DMS79 treated with DMSO at 0.1 percent for 48 hours (cell line): ENCODE measurements at places on chromosomes 4 and X.
A peak's percentile ranks its signal among the peaks of the same experiment; 100 is the strongest.

GRCh38 chr4:169252339-169253112 is 18.2 kb downstream of the SH3RF1 start:
- DNase-seq: no peak

DNA sequence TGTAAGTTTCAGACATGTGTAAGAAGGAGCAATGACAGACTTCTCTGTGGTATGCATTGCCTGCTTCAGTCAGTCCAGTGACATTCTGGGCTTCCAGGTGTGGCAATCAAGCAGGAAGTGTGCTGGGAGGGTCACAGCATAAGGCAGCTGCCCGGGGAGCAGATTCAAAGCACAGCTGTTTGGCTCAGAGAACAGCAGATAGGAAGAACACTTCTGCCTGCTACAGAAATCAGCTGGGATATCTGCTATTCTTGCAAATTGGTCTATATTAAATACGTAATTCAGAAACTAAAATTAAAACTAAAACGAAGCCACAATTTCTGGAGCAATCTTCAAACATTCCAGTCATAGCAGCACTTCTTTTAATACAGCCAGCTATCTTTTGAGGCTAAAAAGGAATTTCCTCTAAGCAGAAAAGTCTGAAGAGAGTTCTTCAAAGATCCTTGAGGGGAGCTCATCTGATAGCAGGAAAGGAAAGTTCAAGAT is 47.5 kb upstream of the GALNT7 start:
- DNase-seq: no peak

DNA sequence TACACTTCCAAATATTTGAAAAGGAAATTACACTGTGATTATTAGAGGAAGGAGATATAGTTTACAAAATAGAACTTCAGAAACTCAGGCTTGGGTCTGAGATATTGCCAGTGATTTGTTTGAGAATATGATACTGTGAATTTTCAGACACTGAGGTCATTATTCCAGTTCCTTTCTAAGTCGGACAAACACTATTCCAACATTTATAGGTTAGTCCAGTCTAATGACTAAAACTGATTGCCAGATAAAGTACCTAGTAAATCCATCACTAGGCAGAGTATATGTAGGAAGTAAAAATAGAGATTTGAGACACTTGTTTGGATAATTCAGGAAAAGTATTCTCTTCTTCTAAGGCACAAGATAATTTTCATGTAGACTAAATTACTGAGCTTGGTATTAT is 13.2 kb downstream of the MTTP start:
- no peak for DNase-seq

DNA sequence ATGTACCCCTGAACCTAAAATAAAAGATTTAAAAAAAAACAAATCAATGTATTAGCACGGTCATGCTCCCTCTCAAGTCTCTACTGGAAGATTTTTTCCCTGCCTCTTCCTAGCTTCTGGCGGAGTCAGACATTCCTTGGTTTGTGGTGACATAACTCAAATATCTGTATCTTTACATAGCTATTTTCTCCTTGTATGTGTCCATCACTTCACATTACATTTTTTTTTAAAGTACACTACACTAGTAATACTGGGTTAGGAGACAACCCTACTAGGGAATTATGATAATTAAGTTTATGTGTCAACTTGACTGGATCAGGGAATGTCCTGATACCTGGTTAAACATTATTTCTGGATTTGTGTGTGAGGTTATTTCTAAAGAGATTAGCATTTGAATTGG is 1197.9 kb downstream of the TECRL start:
- no peak for DNase-seq

DNA sequence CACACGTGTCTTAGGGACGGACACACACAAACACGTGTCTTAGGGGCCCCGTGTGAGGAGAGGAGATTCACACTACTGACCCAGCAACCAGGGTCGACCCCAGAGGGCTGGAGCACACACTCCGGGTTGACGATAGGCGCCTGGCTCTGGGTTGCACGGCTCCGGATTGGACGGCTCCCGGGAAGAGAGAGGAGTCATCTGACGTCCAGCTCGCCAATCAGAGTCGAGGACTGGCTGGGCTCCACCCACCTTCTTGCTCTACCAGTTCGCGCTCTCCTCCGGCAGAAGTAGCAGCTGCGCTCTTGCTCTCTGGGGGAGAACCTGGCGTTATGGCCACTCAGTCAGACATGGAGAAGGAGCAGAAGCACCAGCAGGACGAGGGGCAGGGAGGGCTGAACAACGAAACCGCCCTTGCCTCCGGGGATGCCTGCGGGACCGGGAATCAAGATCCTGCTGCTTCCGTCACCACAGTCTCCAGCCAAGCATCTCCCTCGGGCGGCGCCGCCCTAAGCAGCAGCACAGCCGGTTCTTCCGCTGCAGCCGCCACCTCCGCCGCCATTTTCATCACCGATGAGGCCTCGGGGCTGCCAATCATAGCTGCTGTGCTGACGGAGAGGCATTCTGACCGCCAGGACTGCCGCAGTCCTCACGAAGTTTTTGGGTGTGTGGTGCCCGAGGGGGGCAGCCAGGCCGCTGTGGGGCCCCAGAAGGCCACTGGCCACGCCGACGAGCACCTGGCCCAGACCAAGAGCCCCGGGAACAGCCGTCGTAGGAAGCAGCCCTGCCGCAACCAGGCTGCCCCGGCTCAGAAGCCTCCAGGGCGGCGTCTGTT is 74.3 kb downstream of the NUDT10 start:
- DNase-seq: no peak

DNA sequence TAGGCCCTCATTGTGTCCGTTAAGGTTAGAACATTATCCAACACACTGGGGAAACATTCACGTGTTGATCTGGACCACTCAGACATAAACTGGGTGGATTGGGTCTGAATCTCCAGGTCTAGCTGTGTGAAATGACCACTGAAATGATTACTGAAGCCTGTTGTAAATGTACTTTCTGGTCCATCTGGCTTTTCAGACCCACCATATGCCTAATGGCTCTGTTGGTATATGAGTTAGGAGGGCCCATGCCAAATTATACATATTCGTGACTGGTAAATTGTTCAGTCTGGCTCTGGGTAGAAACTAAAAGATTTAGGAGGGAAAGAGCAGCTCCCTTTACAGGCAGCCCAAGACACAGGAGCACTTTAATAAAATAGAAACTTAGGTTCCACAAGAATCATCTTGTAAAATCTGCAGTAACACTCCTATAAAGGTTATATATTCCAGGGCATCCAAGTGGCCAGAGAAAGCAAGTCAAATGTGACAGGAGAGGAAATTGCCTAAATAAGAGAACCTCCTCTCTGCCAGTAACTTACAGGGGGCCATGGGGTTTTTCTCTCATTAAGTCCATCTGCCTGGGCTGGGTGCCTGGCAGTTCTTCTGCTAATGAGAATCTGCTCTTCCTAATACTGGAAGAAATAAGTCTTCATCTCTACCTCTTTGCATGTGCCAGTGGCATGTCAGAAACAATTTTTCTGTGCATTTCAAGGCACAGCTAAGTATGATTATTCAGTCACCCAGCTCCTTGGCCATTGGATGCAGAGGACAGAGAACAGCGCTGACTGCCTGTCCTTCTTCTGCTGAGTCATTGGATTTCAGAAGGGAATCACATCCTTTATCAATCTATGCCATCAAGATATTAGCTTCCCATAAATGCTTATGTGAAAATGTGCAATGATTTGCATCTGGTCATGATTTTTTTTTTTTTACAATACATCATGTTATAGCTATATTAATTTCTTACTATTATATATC is 112.6 kb downstream of the GLRA2 start:
- no peak for DNase-seq

DNA sequence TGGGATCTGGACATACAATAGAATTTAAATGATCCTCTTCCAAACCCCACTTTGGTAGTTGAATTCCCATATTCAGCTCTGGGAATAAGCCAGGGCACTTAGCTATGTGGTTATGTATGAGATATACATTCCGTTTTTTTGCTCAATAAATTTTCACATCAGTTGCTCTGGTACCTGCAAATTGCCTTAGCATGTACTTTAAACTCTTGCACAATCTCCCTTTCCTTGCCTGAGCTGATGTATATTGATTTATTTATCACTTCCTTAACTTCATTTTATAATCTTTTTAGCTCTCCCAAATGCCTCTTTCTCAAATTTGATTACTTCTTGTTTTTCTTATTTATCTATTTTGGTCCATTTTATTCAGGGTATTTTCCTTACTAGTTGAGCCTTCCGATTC is 90.1 kb upstream of the AGA start:
- no peak for DNase-seq

GRCh38 chr4:84644087-84644486 is 61.2 kb downstream of the CDS1 start:
- DNase-seq: no peak

- no peak for DNase-seq
These were observed 103.5 kb downstream of the TMA16 start for GRCh38 chr4:163598028-163598427.

DNA sequence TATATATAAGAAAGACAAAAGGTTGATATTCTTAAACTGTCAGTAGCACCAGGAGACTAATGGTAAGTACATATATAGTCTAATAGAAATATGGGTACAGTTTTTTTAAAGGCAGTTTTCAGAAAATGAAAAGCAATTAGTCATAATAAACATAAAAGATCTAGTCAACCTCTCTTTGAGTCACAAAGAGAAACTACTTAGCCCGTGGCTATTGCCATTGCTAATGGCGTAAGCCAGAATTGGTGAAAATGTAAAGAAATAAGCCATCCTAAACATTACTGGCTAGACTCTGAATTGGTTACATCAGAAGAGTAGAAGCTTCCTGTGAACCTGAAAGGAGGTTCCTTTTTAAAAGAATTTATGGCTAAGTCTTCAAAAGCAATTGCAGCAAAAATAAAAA is 668.7 kb upstream of the CPEB2 start:
- no peak for DNase-seq

DNA sequence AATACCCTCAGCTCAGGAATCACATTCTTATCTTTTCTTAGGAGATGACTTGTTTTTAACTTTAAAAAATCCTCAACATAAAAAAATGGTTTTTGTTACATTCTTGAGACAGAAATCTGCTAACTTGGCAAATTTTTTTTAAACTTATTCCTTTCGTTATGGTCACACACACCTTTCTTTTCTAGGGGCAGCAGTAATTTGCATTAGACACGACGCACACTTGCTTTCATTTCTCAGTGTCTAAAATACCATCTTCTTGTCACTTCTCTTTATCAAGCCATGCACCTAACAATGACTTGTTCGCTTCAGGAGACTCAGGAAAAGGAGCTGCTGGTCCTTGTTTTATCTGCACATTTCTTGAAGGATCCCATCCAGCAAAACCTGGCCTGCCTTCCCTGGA is 112.6 kb upstream of the TBL1X start:
- no peak for DNase-seq

GRCh38 chr4:20444599-20445337 is 193.1 kb downstream of the SLIT2 start:
- DNase-seq: no peak

DNA sequence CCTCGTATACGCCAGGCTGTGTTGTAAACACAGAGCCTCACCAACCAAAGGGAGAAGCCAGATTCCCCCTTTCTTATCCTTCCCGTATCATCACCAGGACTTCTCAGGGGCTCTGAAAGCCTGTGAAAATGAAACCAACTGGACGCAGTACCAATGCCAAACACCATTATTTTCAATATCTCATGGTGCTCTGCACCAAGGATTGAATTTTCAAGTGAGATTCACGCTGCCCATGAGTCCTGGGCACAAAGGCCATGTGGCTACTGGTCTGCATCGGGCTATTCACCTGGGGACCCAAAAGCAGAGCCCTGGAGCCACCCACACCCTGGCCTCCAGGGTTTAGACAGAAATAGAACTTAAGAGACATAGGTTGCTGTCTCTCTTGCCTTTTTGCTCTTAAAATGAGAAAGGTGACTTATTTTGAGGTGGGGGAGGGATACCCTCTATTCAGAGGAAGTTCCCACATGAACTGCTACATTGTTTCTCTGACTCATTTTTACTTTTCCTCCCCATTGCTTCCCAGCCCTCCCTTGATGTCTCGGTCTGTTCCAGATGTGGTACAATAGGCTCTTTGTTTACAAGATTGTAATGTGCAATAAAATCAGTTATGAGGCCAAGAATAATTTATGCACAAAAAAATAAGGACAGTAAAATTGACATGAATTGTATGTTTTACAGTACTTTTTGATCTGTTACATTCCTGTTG is 55.4 kb downstream of the MAML3 start:
- no peak for DNase-seq

DNA sequence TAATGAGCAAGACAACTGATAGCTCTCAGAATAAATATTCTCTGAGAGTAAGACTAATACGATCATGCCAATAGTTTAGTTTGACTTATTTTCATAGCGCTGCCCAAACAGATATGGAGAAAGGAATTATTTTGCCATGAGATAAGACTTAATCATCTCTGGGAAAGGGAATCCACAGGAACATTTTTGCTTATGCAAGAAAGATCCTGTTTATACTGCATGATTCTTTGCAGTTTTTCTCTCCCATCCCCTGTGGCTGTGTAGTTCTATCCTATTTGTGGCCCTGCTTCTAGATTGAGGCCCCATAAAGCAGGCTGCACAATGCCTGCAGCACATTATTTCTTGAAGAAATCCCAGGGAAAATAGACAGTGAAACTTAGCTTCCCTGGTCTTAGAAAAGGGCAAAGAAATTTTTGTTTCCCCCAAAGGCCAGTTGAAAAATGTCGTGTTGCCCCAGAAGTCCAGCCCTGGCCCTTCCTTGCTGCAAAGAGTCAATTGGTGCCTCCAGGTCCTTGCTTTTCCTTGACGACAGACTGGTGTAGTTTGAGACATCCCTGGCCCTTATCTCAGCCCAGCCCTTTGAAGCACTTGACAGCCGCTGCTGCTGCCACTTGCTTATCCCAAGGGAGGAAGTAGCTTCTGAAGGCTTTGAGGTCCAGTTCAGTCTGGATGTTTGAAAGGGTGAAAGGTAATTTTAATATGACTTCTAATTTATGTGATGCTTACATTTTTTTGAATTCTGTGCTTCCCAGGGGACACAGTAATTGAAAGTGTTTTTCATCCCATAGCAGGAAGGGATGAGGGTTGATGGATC is 45.0 kb upstream of the SH3RF1 start:
- DNase-seq: peak; percentile 23

DNA sequence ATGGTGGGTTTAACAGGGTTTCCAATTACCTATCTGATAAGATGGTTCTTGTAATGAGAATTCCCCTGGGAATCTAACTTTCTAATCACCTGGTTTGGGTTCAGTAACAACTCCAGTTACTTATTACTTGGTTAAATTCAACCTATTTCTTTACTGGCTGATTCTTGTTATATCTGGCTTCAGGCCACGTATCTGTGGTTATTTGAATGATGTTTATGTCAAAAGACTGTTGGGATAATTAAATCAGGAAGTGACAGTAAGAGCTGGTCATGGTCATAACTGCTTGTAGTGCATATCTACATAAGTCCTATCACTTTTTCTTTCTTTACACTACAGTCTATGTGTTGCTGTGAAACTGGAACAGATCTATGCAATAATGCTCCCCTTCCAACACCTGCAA is 108.1 kb downstream of the MID1 start:
- peak; percentile 1 for DNase-seq

- DNase-seq: no peak
These were observed 69.9 kb upstream of the ELOVL6 start for GRCh38 chr4:110268352-110268751.
